ENCODE measurements at places on chromosomes 16 and 17.

DNA sequence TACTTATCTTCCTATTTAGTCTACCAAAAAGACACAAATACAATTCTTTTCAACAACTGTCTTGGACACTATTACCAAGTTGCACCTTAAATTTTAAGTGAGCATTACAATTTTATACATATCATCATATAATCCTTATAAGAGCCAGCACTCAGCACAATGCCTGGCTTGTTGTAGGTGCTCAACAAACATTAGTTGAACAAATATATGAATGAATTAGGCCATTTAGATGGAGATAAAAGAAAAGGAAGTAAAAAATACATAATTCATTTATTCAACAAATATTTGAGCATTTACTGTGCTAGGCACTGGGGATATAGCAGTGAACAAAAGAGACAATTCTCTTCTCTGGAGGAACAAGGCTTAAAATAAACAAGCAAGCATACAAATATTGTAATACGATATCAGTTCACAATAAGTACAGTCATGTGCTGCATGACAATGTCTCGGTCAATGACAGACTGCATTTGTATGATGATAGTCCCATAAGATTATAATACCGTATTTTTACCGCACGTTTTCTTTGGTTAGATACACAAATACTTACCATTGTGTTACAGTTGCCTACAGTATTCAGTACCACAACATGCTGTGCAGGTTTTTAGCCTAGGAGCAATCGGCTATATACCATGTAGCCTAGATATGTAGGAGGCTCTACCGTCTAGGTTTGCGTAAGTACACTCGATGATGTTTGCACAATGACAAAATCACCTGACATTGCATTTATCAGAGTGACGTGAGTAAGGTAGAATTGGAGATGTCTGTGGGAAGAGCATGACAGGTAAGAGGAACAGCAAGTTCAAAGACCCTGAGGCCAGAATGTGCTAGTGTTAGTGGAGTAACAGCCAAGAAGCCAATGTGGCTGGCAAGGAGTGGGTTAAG lies 86.4 kb upstream of the HS3ST2 start:
- peak; percentile 99 for DNase-seq

GRCh38 chr16:50369133-50369804 lies 481 bp upstream of the BRD7 start:
- no peak for DNase-seq

- DNase-seq, result no peak
Observed at GRCh38 chr16:67287960-67288359, 8.6 kb downstream of the PLEKHG4 start.

- DNase-seq, result no peak
Observed at GRCh38 chr17:63439687-63440086, 6.4 kb downstream of the CYB561 start.

GRCh38 chr16:86554599-86554916 lies 477 bp downstream of the MTHFSD start:
- DNase-seq, result no peak

GRCh38 chr16:89931305-89931896 lies 8.3 kb downstream of the TUBB3 start:
- DNase-seq, result no peak

DNA sequence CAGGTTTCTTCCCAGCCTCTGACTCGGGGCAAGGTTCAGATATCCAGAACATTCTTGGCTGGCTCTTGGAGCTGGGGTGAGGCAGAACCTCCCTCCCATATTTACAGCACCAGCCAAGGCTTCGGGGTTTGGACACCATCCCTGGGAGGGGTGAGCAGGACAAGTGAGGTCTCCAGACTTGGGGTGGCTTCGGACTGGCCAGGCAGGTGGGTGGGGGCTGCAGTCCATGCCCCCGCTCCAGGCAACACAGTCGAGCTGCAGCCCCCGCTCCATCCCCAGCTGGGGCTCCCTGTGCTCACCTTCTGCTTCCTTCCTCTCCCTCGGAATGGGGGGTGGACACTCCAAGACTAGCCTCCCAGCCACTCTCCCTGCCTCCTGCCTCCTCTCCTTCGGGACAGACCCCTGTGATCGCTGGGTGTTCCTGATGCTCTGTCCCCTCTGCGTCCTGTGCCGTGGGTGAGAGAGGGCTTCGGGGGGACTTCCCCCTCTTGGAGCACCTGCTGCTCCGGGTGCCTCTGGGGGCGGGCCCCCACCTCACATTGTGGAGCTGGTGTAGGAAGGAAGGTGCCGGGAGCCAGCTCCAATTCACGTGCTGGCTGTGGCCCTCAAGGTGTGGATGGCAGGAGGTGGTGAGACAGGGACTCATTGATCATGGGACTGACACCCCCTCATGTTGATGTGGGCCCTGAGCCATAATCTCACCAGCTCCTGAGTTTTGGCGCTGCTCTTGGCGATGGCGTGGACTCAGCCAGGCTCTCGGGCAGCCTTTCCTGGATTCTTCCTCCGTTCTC lies 189.2 kb downstream of the SEC14L1 start:
- no peak for DNase-seq

DNA sequence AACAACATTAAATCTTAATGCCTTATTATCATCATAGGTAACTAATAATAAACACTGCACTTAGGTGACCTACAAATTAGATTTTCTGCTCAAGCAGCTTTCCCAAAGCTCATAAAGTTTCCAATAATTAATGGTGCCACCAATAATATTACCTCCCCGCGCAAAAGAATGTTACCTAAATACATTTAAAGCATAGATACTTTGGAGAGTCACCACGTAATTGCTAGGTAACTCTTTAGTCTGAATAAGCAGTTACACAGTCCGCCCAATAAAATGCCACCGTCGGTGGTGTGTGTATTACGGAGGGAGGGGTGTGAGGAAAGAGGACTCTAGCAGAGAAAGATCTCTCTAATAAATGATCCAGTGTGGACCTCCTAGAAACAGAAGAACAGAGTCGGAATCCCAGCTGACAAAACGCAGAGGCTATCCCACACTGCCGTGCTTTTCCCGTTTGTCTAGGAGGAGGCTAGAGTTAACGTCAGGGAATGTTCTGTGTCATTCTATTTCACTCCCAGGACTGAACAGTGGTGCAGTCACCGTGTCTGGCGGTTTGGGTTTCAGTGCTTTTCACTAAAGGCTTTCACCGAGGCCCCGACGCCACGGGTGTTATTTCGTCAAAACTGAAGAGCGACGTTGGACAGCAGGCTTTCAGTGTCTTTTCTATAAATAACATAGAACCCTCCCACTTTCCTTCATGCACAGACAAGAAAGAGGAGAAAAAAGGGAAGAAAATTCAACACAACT lies 630 bp downstream of the RNFT1 start:
- peak; percentile 50 for DNase-seq

DNA sequence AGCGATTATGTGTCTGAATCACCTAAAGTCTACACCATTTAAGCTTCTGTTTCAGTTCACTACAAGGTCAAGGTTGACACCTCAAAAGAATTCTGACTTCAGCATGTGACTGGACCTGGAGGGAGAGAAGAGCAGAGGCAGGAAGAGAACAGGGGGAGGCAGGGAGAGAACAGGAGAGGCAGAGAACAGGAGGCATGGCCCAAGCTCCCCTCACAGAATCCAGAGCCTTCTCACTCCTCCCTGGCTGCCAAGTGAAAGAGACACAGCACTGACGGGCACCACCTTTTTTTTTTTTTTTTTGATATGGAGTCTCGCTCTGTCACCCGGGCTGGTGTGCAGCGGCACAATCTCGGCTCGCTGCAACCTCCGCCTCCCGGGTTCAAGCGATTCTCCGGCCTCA lies 11.4 kb downstream of the GGA2 start:
- no peak for DNase-seq

- no peak for DNase-seq
Observed at GRCh38 chr17:49798182-49798581, 9.7 kb downstream of the KAT7 start.

GRCh38 chr17:81307636-81308560 lies 12.8 kb upstream of the SLC38A10 start:
- DNase-seq, result no peak

DNA sequence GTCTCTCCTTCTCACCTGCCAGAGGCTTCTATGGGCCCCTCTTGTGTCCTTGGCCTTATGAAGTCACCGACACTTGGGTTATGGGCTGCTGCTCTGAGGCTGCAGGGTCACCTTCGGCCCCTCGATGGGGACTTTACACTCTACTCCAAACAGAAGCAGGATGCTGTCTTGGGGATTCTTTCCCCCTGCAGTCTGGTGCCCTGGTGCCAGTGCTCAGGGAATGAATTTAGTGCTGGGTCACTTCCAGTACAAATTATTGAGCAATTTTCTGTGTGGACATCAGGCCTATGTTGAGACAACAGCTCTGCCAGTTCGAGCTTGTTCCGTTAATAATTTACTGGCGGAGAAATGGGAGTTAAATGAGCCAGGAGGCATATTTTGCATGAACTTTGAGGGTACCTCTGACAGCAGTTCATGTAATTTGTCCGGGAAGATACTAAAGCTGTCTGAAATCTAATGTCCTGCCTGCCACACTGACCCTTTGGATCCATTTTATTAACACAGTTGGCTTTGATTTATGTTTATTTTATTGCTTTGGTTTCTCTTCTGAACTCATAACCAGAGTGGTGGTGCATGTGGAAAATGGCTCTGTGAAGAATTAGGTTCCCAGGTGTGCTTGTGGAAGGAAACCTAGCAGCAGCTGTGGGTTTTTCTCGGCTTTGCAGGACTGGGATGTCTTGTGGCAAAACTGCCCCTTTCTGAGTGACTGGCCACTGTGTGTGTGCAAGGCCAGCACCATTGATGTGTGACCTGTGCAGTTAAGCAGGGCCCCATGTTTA lies 34.1 kb upstream of the DHX8 start:
- DNase-seq, result no peak

- DNase-seq, result no peak
Observed at GRCh38 chr16:49189286-49189685, 92.4 kb downstream of the CBLN1 start.

GRCh38 chr17:48529683-48530009 lies 1.2 kb downstream of the HOXB1 start:
- DNase-seq, result no peak

DNA sequence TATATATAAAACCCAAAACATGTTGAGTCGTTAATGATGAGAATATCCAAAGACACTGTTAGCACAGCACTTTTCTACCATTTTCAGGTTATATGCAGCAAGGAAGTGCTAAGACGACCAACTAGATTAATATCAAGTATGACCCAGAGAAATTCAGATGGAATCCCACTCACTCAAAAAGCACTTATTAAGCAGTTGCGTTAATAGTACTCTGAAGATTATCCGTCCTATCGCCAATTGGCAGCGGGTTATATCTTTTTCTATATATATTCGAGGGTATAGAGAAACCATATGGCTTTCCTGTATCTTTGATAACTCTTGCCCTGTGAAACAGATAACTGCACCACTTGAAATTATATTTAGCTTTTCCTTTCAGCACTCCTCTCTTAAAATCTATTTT lies 1.1 kb downstream of the CRLF3 start:
- DNase-seq, result no peak

DNA sequence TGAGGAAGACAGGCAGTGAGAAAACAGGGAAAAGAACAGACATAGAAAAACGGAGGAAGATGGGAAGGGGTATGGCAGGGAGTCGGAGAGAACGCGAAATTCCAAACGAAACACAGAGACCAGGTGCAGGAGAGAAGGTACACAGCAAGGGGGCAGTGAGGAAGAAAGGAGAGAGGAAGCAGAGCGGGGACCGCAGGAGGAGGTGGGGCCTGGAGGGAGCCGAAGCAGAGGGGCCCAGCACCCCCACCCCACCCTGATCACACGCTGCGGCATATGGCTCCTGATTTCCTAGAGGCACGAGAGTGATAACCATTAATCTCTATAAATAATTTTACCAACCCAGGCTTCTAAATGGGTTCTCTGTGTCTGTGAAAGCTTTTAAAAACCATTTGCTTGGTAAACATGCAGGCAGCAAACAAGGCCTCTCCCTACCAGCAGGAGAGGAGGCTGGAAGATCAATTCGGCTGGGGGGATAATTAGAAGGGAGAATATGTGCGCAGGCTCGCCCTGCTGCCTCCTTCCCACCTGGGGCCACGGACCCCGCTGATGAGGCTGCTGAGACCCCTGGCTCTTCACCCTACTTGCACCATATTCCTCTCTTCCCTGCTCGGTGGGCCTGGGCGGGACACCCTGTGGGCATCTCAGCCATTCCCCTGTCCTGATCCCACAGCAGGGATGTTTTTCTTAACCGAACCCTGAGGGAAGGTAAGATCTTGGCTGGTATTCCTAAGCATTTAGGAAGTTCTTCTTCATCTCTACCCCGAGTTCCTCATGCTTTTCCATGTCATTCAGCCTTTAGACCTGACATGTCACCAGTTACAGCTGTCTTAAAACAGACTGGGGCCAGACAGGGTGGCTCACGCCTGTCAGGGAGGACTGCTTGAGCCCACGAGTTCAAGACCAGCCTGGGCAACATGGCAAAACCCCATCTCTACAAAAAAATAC lies 86.7 kb downstream of the TMEM132E start:
- DNase-seq, result no peak

DNA sequence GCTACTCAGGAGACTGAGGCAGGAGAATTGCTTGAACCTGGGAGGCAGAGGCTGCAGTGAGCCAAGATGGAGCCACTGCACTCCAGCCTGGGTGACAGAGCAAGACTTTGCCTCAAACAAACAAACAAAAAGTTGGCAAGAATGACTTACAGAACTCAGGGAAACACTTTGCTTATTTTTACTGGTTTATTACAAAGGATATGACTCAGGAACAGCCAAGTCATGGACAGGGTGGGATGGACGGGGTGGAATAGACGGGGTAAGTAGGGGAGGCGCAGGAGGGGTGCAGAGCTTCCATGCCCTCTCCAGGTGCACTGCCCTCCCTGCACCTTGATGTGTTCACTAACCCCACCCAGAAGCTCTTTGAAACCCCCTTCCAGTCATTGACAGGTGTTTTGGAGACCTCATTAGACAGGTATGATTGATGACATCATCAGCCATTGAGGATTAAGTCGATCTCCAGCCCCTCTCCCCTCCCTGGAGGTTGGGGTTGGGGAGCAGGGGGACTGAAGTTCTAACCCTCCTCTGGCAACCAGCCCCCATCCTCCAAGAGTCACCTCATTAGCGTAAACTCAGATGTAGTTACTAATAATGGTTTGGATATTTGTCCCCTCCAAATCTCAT lies 41.3 kb upstream of the ZCCHC14 start:
- DNase-seq, result no peak

DNA sequence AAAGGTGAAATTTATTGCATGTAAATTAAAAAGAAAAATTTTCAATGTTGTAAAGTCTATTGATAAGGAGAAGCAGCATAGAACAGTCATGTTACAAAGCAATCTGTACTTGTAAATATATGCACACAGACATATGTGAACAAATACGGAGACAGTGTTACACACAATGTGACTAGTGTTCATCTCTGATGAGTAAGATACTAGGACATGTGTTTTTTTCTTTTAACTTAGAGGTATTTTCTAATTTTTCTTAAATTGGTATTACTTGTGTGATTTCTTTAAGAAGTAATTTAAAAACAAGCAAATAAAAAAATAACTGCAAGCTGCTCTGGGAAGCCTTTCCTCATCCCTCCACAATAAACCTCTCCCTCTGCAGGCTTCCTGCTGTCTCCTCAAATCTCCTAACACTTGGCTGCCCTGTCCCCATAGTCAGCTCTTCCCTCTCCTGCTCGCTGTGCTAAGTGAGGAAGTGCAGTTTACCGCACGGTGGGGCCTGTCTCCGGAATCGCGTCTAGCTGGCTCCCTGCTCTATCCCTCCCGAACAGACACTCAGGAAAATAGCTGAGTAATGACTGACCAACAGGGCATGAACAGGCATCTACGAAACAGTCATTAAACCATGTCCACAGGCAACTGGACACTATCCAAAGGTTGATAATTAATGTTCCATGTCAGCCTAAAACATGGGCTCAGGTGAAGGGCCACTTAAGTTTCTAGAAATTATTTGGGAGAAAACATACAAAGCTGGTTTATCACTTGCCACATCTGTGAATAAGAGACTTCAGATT lies 35.9 kb downstream of the CMTM4 start:
- DNase-seq, result peak; percentile 52

Measured in DMS153 (cell line).